Colonic mucosa (tissue), 4 donors: ENCODE measurements at places on chromosomes 2 and 18. TPM values are rescaled to one million over a fixed set of nuclear protein-coding genes. Genes with fewer than 3 reads are reported as not detected.
A peak's percentile ranks its signal among the peaks of the same experiment; 100 is the strongest.

The ABCG8 gene
- total RNA-seq, result 0.48 TPM

The GPR148 gene
- total RNA-seq, result not detected

- no peaks in the 10 kb centered on the region for H3K27me3 ChIP-seq
- H3K36me3 ChIP-seq, result no peaks in the 10 kb centered on the region
- no peak for DNase-seq
- H3K27ac ChIP-seq, result no peak overlapping the region
- no peaks in the 10 kb centered on the region for H3K4me1 ChIP-seq
Observed at GRCh38 chr2:217626926-217627325, 375.9 kb downstream of the TNS1 start.

DNA sequence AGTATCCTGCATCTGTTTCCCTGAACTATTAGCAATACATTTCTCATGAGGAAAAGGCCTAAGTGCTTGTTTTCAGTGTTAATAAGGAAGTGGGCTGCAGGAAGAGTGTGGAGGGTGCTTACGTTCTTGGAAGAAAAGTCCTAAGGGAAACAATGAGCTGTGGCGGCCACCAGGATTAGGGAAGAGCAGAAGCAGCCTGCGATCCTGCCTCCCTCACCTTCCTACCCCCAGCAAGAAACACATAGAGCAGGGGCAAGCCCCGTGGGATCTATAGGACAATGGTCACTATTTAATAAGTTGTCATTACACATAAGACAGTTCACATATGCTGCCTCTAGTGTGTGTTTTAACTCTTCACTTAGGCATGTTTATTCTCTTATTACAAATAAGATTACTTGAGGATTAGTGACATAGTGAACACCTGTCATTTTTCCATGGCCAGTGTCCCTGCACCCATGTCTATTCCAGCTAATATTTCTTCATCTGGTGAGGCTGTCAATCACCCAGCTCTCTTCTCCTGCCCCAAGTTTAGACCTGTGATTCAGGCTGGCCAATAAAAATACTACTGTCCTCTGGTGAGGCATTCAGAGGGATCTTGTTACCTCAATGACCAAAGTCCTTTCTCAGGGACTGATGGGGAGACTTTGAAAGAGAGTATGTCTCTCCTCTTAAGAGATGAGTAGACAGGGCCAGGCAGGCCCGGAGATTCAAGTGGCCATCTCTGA, 510.9 kb upstream of the CELF4 start:
- no peaks in the 10 kb centered on the region for H3K4me1 ChIP-seq
- no peaks in the 10 kb centered on the region for H3K27me3 ChIP-seq
- H3K36me3 ChIP-seq, result no peaks in the 10 kb centered on the region

DNA sequence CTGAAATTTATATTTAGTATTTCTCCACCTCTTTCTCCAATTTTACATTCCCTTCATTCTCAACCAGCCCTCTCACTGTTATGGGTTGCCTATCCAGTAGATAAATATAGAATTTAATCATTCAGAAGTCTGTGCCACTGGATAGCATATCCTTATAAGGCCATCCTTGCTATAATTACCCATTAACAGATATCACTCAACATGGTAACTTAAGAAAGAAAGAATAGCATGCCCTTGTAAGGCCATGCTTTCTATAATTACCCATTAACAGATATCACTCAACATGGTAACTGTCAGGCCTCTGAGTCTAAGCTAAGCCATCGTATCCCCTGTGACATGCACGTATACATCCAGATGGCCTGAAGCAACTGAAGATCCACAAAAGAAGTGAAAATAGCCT, 1137.4 kb upstream of the FAM98A start:
- H3K27me3 ChIP-seq, result no peaks in the 10 kb centered on the region
- DNase-seq, result no peak
- H3K4me3 ChIP-seq, result no peak overlapping the region
- no peaks in the 10 kb centered on the region for H3K4me1 ChIP-seq
- H3K36me3 ChIP-seq, result no peaks in the 10 kb centered on the region

- H3K27me3 ChIP-seq, result no peaks in the 10 kb centered on the region
- DNase-seq, result no peak
- H3K27ac ChIP-seq, result no peak overlapping the region
Observed at GRCh38 chr2:47903781-47904490, 2.4 kb downstream of the FBXO11 start.

DNA sequence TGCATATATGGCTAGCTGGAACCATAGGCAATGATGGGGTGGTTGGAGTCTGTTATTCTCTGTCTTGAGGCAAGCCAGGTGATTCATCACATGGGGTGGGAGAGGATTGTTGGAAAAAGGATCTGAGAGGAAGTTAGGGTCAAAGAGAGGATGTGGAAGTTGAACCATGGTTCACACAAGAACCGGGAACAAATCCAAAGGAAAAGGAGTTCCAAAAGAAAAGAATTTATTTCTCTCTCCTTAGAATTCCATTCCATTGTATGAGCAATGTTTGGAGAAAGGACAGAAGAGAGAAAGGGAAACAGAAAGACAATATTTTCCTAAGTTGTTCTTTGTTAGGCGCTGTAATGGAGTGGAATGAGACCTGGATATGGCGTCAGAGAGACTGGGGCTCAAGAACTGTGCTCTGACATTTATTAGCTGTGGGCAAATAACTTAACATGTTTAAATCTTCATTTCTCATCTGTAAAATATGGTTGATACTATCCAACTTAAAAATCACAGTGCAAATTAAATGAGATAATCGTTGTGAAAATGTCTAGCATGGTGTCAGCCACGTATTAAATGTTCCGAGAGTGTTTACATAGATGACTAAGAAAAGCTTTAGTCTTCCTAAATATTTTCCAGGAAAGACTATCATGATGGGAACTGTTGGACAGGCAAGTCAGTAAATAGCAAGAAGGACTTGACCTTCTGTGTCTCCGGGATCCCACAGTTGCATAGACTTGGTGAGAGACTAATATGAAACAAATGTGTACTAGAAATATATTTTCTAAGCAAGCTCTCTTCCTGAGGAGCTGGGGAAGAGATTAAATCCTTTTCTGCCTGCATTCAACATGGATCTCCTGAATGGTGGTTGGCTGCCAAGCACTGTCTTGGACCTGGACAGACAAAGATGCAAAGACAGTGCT, 71.4 kb downstream of the TRIB2 start:
- no peaks in the 10 kb centered on the region for H3K27me3 ChIP-seq
- peak overlapping the region; percentile 59 for H3K27ac ChIP-seq
- DNase-seq, result no peak
